ENCODE measurements at places on chromosomes 1 and 21.

- no peak for DNase-seq
Measured at GRCh38 chr1:19858893-19859292, 23.3 kb upstream of the OTUD3 start.

DNA sequence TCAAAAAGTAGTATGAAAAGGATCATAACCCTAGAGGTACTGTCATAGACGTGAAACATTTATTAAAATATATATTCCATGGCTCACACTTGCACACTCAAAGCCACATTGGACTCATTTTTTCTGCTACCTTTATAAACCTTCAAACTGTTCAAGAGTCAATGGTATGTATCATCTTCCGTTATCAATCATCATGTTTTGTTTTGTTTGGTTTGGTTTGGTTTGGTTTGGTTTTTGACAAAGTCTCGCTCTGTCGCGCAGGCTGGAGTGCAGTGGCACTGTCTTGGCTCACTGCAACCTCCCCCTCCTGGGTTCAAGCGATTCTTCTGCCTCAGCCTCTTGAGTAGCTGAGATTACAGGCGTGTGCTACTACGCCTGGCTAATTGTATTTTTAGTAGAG is 1.8 kb downstream of the IFNAR2 start:
- no peak for DNase-seq

- no peak for DNase-seq
Measured at GRCh38 chr21:42777757-42778344, 101.5 kb downstream of the WDR4 start.

DNA sequence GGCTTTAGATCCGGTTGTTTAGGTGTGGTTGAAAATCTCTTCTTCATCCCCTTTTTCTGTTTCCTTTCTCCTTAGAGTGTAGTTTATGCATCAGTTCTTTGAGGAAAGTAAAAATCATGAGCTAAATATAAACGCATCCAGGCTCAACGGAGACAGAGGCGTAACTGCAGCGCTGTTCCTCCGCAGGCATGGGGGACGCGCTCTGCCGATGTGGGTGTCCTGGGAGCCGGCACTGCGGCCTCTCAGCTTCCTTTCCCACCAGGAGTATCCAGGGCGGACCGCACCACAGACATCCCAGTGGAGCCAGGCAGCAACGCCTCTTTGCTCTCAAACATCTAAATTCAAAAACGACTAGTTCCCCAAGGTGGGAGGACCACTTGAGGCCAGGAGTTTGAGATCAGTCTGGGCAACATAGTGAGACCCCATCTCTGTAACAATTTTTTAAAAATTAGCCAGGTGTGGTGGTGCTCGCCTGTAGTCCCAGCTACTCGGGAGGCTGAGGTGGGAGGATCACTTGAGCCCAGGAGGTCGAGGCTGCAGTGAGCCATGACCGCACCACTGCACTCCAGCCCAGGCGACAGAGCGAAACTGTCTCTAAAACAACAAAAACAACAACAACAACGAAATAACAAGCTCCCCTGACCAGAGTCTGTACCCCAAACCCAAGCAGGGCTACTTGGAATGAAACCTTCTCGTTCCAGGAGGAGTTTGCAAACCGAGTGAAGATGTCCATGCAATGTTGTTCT is 16.4 kb downstream of the SLC45A1 start:
- DNase-seq = no peak

DNA sequence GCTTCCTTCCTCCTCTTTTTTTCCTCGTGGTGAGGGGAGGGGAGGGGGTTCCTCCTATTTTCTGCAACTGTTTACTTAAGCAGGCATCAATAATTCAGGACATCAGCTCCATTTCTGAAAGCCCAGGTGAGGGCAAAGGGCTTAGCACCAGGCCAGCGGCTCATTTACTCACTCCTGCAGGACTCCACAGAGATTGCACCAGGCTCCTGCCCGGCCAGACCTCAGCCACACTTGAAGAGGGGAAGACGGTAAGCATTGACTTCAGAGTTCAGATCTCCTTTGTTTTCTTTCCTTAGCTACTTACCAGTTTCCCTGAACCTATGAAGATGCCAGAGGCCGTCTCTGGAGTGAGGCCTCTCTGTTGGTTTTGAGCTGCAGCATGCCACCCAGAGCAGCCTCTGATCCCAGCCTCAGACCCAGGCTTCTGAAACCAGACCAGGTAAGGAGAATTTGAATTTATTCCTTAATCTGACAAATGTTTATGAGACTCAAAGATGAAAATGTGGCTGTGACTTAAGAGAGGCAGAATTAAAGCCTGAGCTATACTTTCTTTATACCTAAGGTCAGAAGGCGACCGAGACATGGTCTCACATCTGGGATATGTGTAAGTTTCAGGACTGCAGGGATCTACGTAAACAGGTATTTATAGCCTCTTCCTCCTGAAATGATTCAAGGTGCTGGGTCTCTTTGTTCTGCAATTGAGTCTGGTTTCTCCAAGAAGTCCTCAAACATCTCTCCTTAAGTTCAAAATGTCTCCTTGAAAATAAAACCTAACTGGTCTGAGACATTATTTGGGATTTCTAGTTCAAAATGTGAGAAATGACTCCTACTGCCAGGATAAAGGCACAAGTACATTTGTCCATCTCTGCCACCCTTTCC is 272.5 kb upstream of the RUNX1 start:
- no peak for DNase-seq

DNA sequence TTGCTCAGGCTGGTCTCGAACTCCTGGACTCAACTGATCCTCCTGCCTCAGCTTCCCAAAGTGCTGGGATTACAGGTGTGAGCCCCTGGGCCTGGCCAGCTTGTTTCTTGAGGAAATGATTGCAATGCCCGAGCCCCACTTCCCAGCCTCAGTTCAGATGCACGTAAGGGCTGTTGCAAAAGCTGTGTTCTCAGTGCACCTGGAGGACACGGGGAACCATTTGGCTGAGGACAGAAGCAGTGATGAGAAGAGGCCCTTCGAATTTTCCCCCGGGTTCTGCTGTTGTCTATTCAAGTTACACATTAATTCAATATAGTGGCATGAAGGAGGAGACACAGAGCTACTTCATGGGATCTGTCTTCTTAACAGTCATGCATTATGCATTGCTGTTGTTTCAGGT is 78.8 kb upstream of the WDR26 start:
- DNase-seq = no peak
